Fibroblast of lung (primary cell): ENCODE measurements at places on chromosomes 4 and X.

DNA sequence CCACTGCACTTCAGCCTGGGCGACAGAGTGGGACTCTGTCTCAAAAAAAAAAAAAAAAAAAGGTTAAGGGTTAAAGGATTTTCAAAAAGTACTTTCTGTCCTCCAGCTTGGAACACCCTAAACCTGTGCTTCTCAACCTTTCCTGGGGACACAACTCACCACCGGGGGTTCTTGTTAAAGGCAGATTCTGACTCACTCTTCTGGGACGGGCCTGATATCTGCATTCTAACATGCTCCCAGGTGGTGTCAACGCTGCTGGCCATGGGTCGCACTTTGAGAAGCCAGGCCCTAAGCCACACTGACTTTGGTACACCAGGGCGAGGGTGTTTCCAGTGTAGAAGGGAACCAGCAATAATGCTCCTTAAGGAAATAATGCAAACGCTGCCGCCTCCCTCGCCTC is 46.1 kb downstream of the AFAP1 start:
- DNase-seq = no peak

- DNase-seq = peak; percentile 95
Measured at GRCh38 chrX:8504451-8504850, 39.8 kb downstream of the VCX3B start.

DNA sequence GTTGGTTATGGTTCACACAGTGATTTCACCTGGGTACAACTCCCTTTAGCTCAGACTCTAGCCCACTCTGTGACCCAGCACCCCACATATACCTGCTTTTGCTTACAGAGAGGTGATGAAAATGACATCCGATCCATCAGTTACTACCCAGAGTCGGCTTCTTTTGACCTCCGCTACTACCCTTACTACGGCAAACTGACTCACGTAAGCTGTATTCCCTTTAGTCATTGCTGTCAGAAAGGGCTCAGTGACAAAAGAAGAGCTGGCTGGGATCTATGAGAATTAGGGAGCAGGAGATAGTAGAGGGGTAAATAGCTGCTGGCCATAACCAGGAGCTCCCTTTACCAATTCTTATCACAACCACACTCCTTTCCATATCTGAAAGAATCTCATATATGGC is 16.7 kb downstream of the ATP1B4 start:
- DNase-seq = no peak

DNA sequence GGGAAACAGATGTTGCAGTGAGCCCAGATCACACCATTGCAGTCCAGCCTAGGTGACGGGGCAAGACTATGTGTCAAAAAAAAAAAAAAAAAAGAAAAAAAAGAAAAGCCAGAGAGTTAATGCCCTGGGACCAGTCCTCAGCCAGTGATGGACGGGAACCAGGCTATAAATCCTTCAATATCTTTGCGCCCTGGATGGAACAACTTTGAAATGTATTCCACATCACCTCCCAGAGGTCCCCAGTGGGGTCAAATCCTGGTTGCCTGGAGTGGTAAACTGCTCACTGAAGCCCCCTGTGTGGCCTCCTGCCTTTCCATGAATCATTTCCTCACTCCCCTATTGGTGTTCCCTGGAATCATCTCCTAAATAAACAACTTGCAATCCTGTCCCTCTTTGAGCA is 166.9 kb downstream of the DEFB131A start:
- DNase-seq = no peak

DNA sequence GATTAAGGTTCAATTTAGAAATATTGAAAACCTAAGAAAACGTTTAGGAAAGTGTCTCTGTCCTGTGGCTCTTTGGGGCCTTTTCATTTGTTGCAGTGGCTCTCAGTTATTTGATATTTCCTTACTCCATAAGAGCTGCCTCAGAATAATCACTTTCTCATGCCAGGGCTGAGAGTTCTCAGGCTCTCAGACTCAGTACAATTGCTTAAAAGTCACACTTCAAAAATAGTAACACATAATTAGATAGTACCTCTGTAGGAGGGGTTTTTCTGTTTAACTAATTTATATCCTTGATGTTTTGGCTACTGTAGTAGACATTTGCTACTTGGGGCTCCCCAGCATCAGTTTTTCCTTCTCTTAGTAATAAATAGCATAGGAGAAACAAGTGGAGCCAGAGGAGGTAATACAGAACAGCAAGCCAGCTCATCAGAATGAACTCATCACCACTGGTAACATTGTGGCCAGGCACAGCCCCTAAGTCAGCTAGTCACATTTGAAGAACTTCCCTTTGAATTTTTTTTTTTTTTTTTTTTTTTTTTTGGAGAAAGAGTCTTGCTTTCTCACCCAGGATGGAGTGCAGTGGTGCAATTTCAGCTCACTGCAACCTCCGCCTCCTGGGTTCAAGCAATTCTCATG is 8.0 kb upstream of the HNRNPD start:
- DNase-seq = no peak

DNA sequence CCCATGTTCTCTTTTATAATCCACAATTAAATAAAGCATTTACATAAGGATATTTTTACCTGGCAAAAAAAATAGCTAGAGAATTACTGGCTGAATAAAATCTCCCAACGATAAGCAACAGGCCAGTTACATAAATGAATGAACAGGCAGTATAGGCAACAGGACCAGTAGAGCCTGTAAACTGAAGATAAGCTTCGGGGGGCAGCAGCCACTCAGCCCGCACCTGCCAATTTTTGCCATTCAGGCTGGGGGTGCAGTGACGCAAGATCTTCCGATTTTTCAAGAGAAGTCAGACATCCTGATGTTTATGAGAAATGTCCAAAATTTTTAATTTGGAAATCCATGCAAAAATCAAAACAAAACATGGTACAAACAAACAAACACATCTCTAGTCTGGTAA is 49.0 kb upstream of the CDKN2AIP start:
- no peak for DNase-seq

DNA sequence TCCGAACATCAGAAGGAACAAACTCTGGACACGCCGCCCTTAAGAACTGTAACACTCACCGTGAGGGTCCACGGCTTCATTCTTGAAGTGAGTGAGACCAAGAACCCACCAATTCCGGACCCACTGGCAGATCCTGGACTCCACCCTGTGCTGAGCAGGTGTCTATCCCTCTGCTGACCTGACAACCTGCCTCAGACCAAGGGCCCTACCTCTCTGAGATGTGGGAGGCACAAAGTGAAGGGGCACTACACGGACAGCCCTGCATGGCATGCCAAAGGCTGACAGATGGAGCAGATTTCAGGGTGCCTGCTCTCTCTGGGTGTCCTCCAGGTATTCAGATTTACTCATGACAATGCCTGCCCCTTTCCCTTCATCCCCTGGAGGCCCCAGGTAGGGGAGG is 14.0 kb upstream of the HSFX1 start:
- no peak for DNase-seq

DNA sequence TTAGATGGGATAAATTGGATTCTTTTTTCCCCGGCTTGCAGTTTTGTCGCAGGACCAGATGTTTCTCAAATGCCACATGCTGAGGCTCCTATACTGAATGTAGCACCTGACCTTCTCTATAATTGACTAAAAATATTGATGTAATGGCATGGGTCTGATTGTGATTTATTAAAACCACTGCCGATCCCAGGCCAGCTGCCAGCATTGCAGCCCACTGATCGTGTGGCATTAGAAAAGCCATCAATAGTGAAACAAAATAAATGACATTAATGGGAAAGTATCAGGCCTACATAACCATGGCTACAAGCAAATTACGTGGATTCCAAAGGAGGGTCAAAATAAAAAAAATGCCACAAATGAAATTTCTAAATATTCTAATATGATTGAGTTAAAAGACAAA is 98.7 kb downstream of the MAB21L2 start:
- DNase-seq = no peak

DNA sequence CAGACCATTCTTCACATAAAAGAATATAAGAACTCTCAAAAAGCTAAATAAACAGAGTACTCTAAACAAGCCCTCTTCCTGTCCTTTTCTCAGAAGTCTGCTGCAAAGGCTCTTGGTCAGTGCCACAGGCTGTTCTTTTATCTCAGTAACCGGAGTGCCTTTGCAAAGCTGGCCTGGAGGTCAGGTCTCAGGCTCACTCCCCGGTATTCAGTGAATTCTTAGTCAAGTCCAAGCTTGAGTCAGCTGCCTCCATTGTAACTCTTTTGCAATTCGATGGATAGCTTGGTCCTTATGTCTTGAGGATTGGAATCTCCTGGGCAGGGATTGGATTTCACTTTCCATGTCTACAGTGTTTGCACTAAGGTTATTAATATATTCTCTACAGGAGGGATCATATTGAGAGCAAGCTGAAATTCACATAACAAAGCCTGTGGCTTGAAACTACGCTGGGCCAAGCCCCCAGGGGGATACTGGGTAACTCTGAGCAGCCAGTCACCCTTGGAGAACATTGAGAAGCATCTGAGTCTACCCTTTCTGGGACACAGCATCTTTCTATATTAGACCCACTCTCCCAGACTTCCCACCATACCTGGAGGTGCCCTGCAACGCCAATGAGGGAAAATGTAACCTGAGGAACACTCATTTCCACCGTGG is 10.0 kb upstream of the HS6ST2 start:
- no peak for DNase-seq

GRCh38 chr4:117817301-117817700 is 217.0 kb upstream of the NDST3 start:
- DNase-seq = peak; percentile 48

- no peak for DNase-seq
Measured at GRCh38 chrX:17668929-17669328, 68.4 kb upstream of the SCML1 start.

- peak; percentile 78 for DNase-seq
Measured at GRCh38 chr4:304969-305680, at the start of gene ZNF732. Gene ZNF732 (minus strand): TSS chr4:305474. CDS start chr4:305310, 164 bp downstream.

- DNase-seq = peak; percentile 21
Measured at GRCh38 chr4:145681956-145682355, 2.0 kb downstream of the C4orf51 start.

DNA sequence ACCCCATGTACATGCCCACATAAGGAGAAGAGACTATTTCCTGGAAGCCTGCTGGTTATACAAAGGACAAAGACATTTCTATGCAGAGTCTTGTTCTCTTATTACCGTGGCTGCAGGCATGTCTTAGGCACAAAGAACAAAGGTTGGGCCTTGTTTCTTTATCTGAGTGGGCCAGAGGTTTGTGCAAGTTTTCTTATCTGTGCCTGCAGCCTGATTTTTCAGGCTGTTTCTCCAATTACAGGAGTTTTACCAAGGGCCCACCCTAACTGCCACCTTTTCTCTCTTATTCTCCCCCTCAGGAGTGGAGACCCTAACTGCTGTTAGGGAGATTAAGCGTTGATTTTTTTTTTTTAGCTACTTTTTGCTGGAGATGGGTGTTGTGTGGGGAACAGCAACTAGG is 3.5 kb downstream of the TENT5D start:
- DNase-seq = no peak

GRCh38 chr4:77854431-77855111 is 8.1 kb upstream of the MRPL1 start:
- no peak for DNase-seq

GRCh38 chrX:38891641-38892413 is 90.6 kb downstream of the MID1IP1 start:
- DNase-seq = peak; percentile 18

- DNase-seq = no peak
Measured at GRCh38 chr4:47824840-47825239, 13.0 kb downstream of the CORIN start.

- DNase-seq = peak; percentile 54
Measured at GRCh38 chr4:14568351-14568750, 433.9 kb upstream of the CPEB2 start.

DNA sequence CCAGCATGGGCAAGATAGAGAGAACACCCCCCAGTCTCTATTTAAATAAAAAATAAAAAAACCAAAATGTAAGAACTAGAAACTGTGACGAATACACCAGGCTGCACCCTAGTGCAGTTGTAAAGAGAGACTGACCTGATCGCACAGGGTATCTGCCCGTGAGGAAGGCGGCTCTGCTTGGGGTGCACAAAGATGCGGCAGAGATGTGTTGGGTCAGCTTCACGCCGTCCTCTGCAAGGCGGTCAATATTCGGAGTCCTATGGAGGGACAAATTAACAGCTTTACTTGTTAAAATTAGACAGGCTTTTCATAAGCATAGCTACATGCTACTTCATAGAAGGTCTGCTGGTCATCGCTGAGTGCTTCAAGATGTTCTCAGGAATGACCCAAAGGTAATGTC is 26.1 kb upstream of the ARSD start:
- DNase-seq = no peak

GRCh38 chrX:15749642-15750610 is 11.9 kb downstream of the CA5B start:
- DNase-seq = peak; percentile 6

DNA sequence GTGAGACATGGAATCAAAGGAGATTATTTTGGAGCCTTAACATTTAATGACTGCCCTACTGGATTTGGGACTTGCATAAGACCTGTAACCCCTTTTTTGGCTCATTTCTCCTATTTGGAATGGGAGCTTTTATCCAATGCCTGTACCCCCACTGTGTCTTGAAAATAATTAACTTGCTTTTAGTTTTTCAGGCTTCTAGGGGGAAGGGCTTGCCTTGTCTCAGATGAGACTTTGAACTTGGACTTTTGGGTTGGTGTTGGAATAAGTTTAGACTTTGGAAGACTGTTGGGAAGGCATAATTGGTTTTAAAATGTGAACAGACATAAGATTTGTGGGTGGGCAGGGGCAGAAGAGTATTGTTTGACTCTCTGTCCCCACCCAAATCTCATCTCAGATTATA is 189.1 kb upstream of the POU3F4 start:
- no peak for DNase-seq

DNA sequence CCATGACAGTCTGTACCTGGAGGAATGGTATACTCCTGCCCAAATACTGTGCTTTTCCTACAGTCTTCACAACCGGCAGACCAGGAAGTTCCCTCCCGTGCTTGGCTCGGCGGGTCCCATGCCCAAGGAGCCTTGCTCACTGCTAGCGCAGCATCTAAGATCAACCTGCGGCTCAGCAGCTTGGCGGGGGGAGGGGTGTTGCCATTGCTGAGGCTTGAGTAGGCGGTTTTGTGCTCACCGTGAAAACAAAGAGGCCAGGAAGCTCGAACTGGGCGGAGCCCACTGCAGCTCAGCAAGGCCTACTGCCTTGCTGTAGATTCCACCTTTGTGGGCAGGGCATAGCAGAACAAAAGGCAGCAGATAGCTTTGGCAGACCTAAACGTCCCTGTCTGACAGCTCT is 152.7 kb downstream of the TEX11 start:
- no peak for DNase-seq

DNA sequence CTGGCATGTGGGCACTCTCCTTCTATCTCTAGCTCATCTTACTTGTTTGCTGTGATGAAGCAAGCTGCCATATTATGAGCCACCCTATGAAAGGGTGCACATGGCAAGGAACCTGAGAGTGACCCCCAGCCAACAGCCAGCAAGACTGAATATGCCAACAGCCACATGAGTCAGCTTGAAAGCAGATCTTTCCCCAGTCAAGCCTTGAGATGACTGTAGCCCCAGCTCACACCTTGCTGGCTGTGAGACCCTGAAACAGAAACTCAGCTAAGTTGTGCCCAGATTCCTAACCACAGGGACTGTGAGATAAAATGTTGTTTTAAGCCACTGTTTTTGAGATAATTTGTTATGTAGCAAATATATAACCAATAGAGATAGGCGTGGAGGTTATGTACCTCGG is 36.2 kb downstream of the KDM5C start:
- no peak for DNase-seq
